Vagina (tissue), 2 donors: ENCODE measurements at places on chromosomes 13 and 19. TPM values are rescaled to one million over a fixed set of nuclear protein-coding genes. Genes with fewer than 3 reads are reported as not detected.

DNA sequence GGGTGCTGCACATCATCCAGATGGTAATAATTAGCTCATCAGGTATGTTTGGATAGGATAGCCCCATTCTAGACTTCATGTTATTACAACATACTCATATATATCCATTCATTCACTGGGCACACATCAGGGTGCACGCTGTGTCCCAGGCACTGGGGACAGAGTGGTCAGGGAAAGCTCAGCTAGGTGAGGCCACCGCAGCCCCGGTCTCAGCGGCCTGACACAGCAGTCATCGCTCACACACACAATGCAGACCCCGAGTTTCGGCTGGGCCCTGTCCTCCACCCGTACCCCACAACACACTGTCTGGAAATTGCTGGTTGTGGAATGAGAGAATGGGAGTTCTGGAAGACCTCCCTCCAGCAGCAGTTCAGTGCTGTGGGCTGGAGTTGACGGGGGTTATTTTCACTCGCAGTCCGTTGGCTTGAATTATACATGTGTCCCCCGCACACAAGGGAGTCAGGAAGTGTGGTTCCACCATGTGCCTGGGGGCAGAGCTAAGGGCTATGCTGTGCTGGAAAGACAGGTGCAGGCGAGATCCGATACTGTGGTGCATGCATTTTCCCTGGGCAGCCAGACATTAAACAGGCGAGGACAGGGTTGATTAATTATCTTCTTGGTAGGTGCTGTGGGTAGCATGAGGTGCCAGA, 257.6 kb downstream of the TEX29 start:
- H3K27ac ChIP-seq = no peak overlapping the region
- no peak for DNase-seq
- H3K27me3 ChIP-seq = no peaks in the 10 kb centered on the region
- no peaks in the 10 kb centered on the region for H3K4me1 ChIP-seq
- no peak overlapping the region for H3K4me3 ChIP-seq
- no peaks in the 10 kb centered on the region for H3K36me3 ChIP-seq

- peaks cover 53% of the 10 kb centered on the region for H3K4me1 ChIP-seq
- no peaks in the 10 kb centered on the region for H3K27me3 ChIP-seq
- DNase-seq = no peak
- no peak overlapping the region for H3K27ac ChIP-seq
- H3K36me3 ChIP-seq = peaks cover 7% of the 10 kb centered on the region
Measured at GRCh38 chr13:110322126-110322827, 15.2 kb downstream of the COL4A2 start.

- no peaks in the 10 kb centered on the region for H3K4me1 ChIP-seq
- H3K4me3 ChIP-seq = no peak overlapping the region
- no peak overlapping the region for H3K27ac ChIP-seq
- no peaks in the 10 kb centered on the region for H3K36me3 ChIP-seq
- no peaks in the 10 kb centered on the region for H3K27me3 ChIP-seq
- no peak for DNase-seq
Measured at GRCh38 chr13:97495678-97496077, 61.7 kb downstream of the RAP2A start.

GRCh38 chr19:15122331-15123030, 15.3 kb downstream of the SYDE1 start:
- no peak for DNase-seq
- no peak overlapping the region for H3K4me3 ChIP-seq
- H3K4me1 ChIP-seq = peaks cover 25% of the 10 kb centered on the region
- H3K27me3 ChIP-seq = no peaks in the 10 kb centered on the region

MIA gene
- total RNA-seq = 11.0 TPM

SIGLEC6 gene
- 1.2 TPM for total RNA-seq

CFD gene
- total RNA-seq = 2,325 TPM

ZBTB7A gene
- 60.6 TPM for total RNA-seq
